GM04503 (cell line): ENCODE measurements at places on chromosomes 4 and X.

DNA sequence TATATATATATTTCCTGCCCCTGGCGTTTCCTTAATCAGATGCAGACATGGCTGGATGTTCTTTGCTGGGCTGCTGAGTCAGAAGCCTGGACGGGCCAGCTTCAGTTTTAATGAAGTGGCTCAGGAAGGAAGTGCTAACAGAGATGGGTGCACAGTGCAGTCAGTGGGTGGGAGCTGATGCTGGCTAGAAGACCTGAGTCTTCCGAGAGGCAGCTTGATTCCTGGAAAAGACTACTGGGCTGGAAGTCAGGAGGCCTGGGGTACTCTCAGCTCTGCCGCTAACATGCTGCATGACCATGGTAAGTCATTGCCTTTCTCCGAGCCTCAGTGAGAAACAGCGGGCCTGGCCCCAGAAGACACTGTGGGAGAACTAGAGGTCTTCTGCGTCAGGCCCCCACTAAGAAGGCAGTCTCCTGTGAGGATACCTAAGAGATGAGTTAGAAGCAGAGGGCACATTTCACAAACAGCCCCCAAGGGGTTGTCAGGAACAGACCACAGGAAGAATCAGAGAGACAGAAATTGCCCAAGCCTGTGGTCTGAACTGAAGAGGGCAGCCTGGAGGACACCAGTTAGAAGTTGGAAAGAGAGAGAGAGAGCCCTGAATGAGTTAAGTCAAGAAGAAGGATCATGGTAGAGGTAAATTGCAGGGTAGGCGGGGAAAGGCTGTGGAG lies 8.3 kb upstream of the CD40LG start:
- no peak for DNase-seq

- DNase-seq: no peak
These were observed 62.1 kb upstream of the PRRG3 start for GRCh38 chrX:151633157-151633556.

DNA sequence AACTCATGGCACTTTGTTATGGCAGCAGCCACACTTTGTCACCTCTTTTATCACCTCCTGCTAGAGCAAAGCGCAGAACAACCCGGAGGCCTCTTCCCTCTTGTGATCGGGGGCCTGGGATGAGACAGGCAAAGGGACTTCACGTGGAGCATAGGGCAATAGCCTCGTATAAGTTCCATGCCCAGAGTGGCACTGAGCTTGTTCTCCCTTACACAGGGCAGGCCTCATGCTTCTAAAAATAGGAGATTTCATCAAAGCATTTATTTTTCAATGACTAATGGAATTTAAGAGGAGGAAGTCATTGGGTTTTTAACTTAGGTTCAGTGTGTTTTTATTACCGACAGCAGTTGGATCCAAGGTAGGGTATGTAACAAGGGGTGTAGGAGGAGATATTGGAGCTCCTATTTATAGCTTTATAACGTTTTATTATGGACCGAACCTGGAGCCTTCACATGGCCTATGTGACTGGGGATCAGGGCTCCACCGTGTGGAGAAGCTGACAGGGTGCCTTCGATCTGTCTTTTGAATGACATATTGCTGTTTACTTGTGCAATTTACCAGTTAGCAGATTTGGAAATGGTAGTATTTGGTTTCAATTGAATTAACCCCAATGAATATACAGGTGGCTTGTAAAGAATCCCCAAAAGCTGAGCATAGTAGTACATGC lies 93.8 kb downstream of the SLC2A9 start:
- DNase-seq: no peak

DNA sequence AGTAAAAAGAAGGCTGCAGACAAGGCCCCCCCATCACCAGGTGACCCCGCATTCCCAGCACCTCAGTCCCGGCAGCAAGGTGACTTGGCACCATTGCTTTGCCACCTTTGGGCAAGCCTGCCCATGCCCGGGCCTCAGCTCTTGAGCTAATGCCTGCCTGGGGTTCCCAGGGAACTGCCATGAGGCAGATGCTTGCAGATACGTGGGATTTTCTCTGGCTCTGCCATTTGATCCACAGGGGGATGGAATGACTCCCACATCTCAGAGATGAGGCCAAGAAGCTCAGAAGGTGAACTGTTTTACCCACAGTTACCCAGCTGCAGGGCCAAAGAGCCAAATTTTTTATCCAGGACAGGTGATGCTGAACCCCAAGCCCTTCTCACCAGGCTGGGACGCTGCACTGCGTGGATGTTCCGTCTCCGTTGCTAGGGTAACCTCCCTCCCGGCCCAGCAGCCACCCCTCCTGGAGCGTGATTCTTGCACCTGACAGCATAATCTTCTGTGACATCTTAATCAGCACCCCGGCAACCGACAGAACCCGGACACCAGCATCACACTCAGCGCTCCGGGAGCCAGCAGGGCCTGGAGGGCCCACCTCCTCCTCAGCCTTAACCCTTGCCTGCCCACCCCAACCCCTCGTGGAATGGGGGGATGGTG lies 15.7 kb upstream of the MSX1 start:
- DNase-seq: no peak

GRCh38 chr4:108861334-108861733 lies 98.5 kb upstream of the ETNPPL start:
- no peak for DNase-seq

DNA sequence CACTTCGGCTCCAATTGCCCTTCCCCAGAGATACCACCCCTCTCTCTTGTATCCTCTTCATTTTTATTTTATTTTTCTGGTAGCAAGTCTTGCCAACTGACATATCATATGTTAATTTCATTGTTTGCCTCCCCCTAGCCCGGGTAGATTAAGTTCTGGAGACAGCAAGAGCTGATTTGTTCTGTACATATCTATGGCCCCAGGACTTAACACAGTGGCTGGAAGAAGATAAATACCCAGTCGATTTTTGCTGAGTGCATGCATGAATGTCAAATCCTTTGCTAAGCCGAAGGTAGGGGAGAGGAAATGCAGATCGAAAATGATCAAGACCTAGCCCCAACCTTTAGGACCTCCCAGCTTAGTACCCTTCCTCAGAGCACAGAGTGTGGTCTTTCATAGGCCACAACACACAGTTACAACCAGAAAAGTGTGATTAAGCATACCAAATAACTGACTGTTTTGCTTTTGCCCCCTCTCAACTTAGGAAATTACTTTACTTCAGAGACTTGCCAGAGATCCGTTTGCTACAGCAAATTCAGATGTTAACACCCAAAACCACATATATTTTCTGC lies 58.7 kb upstream of the KLF3 start:
- no peak for DNase-seq

DNA sequence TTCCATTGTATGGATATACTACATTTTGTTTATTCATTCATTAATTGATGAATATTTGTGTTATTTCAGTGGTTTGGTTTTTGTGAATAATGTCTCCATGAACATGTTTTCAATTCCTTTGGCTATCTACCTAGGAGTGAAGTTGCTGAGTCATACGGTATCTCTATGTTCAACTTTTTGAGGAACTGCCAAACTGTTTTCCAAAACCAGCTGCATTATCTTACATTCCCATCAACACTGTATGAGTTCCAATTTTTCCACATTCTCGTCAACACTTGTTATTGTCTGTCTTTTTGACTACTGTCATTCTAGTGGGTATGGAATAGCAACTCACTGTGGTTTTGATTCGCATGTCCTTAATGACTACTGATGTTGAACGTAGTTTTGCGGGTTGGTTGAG lies 388.6 kb upstream of the MAGEB2 start:
- DNase-seq: no peak

GRCh38 chr4:58136604-58137003 lies 1026.4 kb upstream of the IGFBP7 start:
- DNase-seq: no peak

DNA sequence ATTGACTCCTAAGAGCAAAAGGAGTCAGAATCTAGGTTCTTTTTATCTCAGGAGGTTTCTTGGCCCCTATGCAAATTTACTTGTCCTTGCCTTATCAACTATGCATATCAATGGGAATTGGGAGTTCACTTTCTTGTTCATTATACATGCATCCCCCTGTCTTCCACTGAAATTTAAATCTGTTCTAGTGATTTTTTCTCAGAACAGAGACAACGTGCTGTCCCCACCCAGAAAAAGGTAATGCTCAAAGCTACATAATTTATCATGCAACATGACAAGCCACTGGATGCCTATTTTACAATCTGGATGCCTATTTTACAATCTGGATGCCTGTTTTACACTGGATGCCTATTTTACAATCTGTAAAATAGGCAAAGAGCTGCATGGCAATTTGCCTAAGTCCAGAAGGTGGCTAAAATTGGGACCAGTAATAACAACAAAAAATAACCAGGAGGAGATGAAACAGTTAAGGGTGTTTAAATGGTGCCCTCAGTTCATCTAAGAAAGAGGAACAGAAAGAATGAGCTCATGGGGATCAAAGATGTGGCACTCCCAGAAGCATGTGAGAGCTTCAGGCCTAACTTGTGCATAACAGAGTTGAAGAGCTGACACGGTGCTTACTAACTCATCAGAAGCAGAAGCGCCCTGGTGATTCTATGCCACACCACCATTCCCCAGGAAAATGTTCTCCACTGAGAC lies 537.8 kb upstream of the BOD1L1 start:
- no peak for DNase-seq

- no peak for DNase-seq
These were observed 70.4 kb upstream of the ELOVL6 start for GRCh38 chr4:110268790-110269189.

DNA sequence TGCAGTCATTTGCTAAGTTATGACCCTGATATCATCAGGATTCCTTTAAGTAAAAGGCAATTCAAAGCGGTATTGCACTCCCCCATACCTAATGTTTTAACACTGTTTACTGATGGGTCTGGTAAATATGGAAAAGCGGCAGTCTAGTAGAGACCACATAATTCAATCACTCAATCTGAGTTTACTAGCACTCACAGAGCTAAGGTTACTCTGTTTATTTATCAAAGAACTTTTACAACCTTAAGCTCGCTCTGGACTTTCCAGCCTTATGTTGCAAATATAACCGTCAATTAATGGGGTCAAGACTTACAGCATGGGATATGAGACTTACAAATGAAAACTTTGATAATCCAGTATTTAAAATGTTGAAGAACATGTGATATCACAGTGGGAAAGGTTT lies 124.5 kb upstream of the ZCCHC13 start:
- no peak for DNase-seq

DNA sequence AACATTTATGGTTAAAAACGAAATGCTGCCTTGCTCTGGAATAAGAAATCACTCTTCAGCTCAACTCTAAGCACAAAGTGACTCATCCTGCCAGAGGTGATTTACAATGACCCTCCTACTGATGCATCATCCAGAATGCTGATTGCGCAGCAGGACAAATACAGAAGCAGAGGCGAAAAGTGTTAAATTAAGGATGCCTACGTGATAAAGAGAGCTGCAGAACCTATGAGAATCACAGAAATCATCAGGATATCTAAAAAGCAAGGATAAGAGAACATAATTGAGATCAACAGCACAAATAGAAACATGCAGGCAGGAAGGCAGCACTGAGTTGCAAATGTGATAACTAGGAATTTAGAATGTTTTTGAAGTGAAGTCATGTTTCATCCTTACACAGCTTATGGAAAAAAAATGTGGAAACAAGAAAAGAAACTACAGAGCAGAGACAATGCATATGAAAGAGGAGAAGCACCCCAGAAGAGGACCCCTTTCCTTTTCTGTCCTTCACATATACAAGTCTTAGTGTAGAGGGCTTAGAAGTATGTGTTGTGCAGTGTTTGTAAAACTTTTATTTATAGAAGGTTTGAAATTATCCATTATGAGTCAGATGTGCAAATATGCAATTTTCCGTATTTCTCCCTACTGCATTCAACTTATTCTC lies 188.4 kb downstream of the SLC7A11 start:
- DNase-seq: peak; percentile 76

GRCh38 chr4:105887508-105887907 lies 7.8 kb upstream of the NPNT start:
- DNase-seq: no peak

DNA sequence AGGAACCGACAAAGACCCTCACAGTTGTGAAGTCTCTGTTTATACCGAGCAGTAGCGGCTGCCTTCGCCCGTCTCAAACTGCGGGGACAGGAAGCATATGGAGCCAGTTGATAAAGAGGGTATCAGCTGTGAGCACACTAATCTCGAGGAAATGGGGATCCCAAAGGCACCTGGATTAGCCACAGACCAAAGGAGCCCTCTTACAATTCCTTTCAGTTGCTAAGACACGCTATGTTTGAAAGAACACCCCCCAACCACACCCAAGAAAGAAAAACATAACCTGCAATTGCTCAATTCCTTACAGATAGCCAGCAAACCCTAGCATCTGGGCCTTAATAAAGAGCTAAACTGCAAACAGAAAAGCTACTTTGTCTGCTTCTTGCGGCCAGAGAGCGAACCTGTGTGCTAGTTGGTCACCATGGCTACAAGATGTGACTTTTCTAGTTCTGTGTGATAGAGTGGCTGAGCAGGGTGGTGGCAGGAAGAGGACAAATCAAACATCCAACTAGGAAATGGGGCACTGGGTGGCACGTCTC lies 23.3 kb upstream of the CHRNA9 start:
- no peak for DNase-seq

DNA sequence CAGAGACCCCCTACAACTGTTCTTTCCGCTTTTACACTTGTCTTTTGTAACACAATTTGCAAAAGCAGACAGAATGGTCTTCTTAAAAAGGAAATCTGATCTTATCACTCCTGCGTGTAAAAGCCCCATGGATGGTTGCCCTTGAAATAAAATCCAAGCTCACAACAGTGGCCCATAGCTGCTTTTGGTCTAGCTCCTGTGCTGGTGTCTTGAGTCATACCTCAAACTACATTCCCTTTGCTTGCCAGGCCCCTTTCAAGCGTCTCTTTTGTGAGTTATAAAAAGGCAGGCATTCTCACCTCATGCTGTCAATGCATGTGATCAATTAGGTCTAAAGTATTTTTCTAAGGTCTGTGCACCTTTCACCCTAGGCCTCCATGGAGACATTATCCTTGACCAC lies 27.6 kb downstream of the HPGD start:
- DNase-seq: no peak

GRCh38 chr4:96730432-96730831 lies 890.5 kb downstream of the PDHA2 start:
- no peak for DNase-seq

- no peak for DNase-seq
These were observed 887 bp upstream of the IL1RAPL2 start for GRCh38 chrX:104564921-104565703.

DNA sequence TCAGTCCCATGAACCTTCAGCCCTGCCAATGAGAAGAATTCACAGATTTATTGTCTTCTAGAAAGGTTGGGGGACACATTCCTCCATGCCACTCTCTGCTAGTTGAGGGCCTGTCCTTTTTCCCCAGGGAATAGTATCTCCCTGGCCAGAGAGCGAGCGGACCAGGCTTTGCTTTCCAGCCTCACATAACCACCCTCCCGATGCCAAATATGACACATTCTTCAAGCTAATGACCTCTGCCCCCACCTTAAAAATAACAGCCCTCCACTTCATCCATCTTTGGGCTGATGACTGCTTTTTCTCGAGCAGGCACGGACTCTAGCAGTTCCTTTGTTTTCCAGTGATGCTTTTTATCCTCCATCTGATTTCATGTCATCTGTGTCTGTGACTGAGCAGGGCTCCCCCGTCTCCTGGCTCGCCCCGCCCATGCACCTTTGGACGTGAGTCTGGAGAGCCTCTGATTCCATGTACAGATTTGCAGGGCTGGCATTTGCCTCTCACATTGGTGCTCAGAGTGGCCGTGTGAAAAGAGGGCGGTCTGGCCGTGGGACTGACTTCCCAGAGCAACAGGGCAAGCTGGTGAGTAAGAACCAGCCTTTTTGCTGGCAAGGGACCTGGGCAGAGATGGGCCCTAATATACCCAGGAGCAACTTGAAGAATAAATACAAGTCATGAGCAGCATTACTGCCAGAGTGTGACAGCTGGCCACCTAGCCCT lies 279.8 kb downstream of the BCOR start:
- no peak for DNase-seq
